ENCODE measurements at places on chromosomes 6 and 20.

- DNase-seq = no peak
Observed at GRCh38 chr6:24920136-24920535, 15.6 kb downstream of the RIPOR2 start.

DNA sequence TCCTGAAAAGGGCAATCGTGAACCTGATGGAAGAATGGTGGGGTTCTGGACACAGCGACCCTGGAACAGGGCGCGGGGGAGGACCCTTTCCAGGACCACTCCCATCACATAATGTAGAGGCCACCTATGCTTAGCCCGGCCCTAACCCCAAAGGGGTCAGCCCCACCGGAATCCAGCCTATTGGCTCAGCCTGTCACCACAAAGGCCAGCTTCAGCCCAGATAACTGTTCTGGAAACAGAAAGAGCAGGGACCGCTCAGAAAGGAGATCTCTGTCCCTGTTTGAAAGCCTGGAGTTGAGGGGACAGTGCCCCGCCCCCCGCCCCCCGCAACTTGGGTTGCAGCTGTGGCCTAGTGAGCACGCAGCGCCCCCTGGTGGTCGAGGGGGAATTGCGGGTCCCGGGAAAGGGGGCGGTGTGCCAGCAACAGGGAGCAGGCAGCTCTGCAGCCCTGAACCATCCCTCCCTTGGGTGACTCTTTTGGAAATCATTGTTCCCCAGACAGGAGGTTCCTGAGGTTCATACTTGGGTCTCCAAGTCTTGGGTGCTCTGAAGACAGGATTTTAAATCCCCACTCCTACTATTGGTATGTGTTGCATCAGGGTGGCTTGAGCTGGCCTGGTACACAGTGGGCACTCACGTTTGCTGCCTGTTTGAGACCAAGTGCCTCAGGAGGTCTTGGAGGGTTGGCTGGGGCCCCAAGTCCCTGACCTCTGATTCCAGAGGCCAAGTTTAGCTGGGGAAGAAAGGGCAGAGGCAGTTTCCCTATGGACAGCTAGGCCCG lies 1.5 kb downstream of the SIGLEC1 start:
- peak; percentile 58 for DNase-seq

DNA sequence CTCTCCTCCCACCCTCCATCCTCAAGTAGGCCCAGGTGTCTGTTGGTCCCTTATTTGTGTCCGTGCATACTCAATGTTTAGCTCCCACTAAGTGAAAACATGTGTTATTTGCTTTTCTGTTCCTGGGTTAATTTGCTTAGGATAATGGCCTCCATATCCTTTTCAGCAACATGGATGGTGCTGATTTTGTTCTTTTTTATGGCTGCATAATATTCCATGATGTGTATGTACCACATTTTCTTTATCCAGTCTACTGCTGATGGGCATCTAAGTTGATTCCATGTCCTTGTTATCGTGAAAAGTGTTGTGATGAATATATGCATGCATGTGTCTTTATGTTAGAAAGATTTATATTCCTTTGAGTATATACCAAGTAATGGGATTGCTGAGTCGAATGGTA lies 314.9 kb upstream of the IRAK1BP1 start:
- DNase-seq = no peak

GRCh38 chr6:1390133-1390945 lies 963 bp downstream of the FOXF2 start:
- no peak for DNase-seq

- DNase-seq = no peak
Observed at GRCh38 chr6:85372188-85372914, 77.5 kb upstream of the NT5E start.

- DNase-seq = peak; percentile 17
Observed at GRCh38 chr20:35561268-35561667, 19.4 kb downstream of the ERGIC3 start.

GRCh38 chr20:10659651-10660601 lies 13.9 kb downstream of the JAG1 start:
- no peak for DNase-seq

- peak; percentile 19 for DNase-seq
Observed at GRCh38 chr6:142796571-142796970, 148.4 kb downstream of the HIVEP2 start.

GRCh38 chr20:58891086-58891717 lies 38.7 kb downstream of the GNAS start:
- peak; percentile 86 for DNase-seq

GRCh38 chr6:37971711-37972390 lies 152.3 kb downstream of the ZFAND3 start:
- DNase-seq = no peak

DNA sequence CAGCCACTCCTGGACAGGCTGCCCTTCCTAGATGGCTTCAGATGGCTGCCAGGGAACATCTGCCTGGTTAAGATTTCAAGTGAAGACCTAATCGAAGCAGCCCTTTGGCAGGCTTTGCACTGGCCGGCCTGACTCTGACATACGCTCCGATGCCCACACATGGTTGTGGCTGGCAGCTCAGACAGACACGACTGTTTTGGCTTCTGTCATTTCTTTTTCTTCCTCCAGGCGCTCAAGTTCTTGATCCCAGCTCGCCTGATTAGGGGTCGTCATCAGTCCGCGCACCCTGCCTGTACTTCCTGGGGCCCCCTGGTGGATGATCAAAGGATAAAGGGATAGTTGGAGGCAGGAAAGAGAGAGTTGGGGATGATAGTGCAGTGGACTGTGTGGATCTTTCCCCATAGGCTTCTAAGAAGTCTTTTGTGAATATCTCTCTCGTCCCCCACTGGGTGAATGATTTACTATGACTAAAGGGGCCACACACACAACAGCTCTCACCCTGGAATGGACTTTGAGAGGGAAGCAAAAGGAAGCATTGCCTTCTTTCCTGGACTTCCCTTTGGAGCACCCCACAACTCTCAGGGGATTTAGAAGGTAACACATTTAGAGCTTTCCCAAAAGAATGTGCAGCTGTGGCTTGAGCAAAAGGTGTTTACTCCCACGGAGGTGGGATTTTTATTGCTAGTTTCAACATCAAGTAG lies 21.4 kb upstream of the TRAM2 start:
- peak; percentile 23 for DNase-seq

GRCh38 chr6:150711584-150712504 lies 112.2 kb downstream of the PLEKHG1 start:
- DNase-seq = no peak

- DNase-seq = peak; percentile 67
Observed at GRCh38 chr6:139135578-139136545, 982 bp downstream of the HECA start.

DNA sequence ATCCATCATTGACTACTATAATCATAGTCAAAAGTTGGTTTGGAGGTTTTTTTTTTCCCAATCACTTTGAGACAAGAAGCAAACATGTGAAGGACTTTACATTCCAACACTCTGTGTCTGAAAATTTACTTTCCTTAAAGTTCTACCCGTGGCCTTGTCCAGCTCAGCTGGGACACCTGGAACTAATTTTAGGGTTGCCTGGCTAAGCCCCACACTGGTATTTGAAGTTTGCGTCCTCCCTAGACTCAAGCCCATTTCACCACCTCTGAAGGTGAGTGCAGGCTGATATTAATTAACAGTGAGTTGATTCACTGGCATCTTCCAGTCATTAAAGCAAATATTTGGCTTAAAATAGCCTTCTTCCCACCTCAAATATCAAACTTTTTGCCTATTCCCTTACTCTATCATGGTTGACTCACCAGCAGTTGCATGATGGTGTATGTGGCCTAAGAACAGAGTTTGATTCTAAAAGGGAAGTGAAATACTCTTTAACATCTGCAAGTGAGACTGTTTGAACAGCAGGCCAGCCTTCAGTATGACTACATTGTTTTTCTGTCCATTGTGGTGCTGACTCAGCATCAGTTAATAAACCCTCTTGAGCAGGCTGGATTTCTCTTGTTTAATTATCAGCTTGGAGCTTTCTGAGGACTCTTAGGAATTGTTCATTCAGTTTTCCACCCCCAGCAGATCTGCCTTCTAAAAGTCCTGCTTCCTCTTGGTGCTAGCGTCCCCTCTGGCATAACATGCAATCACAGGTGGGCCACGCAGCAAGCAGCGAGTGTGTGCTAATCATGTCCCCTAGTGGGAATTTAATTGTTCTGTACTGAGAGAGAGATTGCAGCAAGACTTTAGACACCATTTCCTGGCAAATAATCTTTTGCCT lies 1.8 kb upstream of the PRDM1 start:
- DNase-seq = peak; percentile 49

DNA sequence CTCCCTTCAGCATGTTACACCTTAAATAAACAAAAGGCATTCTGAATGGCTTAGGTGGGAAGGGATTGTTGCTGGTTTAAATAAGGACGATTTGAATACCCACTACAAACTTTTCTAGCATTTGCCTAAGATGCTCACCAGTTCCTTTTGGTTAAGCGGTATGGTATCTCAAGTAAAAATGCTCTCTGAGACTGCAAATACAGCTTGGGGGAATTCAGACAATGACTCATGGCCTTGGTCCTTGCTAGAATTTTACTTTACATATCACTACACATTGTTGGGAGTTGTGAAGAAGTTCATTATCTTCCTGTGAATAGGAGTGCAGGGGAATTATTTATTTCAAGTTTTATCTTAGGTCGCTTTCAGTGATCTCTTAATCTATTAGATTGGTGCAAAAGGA lies 670.7 kb downstream of the UTRN start:
- no peak for DNase-seq

DNA sequence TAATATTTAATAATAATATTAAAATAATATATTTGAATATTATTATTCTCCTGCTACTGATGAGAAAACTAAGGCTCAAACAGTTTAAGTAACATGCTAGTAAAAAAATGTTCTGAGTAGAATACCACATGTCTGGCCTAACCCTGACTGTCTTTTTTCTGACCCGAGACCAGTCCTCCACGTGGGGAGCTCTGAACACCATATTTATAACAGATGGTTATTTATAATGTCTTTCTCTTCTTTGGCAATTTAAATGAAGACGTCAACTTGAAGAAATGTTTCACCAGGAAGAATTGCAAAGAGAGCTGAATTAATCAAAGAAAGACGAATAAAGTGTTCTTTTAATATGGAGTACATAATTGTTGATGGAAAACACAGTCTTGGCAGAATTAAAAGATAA lies 82.0 kb downstream of the SLC22A3 start:
- no peak for DNase-seq

DNA sequence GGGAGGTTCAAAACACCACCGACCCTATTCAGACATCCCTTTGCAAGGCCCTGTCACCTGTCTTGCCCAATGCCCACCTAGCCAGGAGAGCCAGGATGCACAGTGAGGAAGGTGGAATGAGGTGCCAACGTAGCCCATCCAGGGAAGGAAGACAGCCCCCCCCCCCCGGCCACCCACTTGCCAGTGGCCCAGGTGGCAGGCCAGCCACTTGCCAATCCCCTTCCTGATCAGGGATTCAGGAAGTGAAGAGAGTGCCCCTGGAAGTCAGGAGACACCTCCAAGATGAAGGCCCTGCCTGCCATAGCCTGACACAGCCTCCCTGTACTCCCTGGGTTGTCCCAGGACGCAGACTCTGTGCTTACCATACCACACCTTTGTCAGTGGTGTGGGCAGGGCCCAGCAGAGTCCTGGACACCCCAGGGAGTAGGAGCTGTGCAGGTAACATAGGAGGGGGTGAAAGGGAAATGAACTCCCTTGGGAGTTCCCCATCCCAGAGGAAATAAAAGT lies 54.7 kb downstream of the MRPL14 start:
- no peak for DNase-seq

GRCh38 chr6:134884752-134885151 lies 65.1 kb downstream of the ALDH8A1 start:
- DNase-seq = no peak

DNA sequence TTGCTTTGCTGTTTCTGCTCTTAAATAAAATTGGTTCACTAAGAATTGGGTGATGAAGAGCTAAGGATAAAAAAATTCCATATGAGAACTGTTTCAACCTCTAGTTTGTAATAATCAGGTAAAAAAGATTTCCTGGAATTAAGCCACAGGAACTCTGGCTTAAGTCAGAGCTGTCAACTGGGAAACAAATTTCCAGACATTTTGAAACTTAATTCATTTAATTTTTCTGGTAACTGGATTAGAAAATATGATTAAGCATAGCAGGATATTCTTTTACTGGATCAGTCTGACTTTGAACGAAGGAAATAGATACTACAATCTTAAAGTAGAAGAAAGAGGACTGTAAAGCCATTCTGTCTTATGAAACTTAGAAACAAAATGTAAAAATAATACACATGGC lies 1.3 kb upstream of the VIP start:
- DNase-seq = no peak

GRCh38 chr6:10578723-10579122 lies 57.6 kb downstream of the GCNT2 start:
- no peak for DNase-seq

DNA sequence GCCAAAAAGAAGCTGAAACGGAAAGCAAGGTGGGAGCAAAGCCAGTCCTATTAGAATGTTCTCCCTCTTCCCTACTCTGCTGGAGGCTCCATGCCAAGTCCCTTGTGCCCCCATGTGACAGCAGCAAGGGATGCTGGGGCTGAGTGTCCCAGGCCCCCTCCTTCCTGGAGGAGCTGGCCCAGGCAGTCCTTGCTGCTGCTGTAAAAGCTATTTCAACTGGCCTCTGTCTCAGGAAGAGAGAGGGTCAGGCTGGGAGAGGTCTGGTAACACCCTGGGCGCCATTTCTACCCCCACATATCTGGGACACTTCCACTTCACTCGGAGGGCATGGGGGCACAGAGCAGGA lies 25.0 kb downstream of the TTBK1 start:
- DNase-seq = no peak

GRCh38 chr6:106110164-106110826 lies 24.2 kb downstream of the PRDM1 start:
- DNase-seq = no peak

GRCh38 chr6:87590417-87590880 lies 514 bp downstream of the ORC3 start:
- no peak for DNase-seq

- no peak for DNase-seq
Observed at GRCh38 chr6:48429021-48429420, 318.0 kb upstream of the PTCHD4 start.

GRCh38 chr6:8904754-8905153 lies 469.4 kb upstream of the SLC35B3 start:
- no peak for DNase-seq

DNA sequence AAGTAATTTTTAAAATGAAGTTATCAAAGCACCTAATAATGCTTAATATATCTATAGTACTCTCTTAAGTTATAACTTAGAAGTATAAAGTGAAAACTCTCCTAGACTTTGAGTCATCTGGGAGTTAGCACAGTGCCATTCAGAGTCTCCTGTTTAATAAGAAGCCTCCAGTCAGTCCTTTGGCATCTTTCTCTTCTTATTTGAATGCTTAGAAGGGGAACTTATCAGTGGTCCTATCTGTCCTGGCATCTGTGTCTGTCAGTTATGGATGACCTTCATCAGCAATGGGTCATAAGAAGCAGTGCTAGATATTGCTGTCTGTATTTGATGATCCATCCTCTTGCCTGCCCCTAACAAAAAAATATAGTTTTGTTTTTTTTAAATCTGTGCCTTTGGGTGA lies 15.2 kb downstream of the TMEM200A start:
- DNase-seq = no peak

Data from CD4-positive, alpha-beta T cell treated with Interleukin-1 beta for 1 hour (primary cell).